EL (cell line): ENCODE measurements at places on chromosomes 6 and 20.

DNA sequence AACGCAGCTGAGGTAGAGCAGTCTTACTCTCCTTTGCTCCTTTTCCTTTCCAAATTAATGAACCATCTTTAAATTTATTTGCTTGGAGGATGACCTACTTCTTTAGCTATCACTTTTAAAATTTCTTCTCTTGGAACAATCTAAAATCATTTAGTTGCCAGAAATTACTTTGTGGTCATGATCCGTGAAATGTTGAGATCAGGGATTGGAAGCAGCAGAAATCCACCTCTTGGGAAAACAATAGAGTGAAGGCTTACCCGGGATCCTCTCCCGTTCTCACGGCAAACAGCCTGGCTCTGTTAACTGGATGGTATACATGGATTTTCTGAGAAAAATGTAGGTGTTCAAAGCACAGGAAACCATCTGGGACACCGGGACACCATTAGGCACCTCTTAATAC, 7.7 kb downstream of the AKAP12 start:
- DNase-seq: no peak

DNA sequence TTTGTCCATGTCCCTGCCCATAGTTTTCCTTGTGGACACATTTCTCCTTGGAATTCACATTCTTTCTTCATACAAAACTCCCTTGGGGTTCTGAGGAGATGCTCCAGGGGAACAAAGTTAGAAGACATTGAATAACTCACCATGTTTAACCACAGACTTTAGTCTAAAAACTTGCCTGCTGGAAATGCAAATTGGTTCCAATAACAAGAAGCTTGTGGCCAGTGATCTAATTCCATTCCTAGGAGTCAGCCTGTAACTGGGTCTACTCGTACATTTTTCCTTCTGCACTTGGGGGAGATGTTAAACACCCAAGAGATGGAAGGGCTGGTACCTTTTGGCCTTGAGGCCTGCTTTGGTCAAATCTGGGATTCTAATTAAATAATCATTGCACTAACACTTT, 60.2 kb downstream of the SCML4 start:
- peak; percentile 66 for DNase-seq

GRCh38 chr6:84425971-84426705, 198.7 kb upstream of the CEP162 start:
- DNase-seq: no peak

GRCh38 chr6:168129292-168130167, 50.5 kb upstream of the FRMD1 start:
- DNase-seq: no peak

GRCh38 chr20:25285856-25286798, 38.2 kb downstream of the PYGB start:
- DNase-seq: no peak

DNA sequence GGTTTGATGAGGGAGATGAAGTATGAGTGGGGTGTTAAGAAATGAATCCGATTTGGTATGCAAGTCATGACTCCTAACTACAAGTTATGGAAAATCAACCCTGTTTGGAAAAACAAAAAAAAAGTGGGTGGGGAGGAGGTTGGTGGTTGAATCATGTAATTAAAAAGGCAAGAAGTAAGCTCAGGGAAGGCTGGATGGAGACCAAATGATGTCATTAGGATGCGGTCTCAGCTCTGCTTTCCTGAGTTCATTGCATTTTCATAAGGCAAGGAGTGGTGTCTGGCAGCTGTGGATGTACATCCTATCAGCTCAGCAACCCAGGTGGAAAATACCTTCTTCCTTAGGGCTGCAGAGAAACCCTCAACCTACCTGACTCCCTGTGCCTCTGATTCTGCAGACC, 60.4 kb upstream of the AKAP12 start:
- peak; percentile 79 for DNase-seq

DNA sequence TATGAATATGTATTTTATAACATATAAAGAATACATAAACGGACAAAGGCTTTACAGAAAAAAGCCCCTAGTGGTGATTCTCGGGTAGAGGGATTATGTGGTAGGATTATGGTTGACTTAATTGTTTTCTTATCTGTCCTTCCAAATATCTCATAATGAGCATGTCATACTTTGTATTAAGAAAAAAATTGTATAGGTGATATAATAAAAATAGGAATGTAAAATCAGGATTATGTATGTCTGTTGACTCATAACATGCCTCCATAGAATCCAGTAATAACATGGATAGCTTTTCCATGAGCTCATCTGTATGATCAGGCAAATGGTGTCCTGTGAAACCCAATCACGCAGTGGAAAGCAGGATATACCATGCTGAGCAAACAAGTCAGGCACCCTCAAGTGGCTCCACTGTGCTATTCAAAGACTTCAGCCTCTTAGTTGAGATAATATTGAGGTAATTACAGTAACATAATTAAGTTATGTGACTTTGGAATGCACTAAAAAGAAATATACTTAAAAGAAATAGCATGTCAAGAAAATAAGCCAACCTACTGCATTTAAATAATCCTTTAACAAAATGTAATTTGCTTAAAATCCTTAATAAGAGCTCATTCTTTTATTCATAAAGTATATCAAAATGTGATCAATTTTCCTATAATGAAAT, 39.6 kb upstream of the PRELID3B start:
- peak; percentile 92 for DNase-seq

GRCh38 chr6:15793288-15793687, 130.5 kb upstream of the DTNBP1 start:
- peak; percentile 90 for DNase-seq

- peak; percentile 88 for DNase-seq
Observed at GRCh38 chr6:154474648-154475428, 35.6 kb downstream of the CNKSR3 start.

DNA sequence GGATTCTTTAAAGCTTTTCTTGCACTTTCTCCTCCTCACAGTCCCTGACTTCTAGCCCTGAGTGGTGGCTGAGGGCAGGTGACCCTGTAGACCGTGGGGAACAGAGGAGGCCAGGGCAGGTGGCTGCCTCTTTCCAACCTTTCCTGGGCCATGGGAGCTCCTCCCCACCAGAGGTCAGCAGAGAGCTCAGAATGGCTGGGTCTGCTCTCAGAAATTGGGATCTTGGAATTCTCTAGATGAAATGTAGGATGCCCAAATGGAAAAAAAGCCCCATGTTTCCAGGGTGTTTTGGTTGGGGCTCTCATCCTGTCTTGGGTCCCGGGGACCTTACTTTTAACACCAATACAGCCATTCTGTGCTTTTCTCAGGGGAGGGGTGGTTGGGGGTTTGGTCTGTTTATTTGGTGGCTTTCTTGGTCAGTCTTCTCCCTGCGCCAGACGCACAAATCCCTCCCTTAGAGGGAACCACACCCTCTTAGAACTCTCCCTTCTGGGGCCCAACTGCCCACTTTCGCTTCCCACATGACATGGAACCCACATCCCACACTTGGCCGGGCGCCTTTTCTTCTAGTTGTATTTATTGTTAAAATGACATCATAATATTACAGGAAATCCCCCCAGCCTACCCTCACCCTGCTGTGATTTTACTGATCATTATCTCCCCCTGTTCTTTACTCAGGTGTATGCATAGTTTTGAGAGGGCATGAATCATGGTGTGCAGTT, 17.9 kb downstream of the GNAS start:
- peak; percentile 61 for DNase-seq

DNA sequence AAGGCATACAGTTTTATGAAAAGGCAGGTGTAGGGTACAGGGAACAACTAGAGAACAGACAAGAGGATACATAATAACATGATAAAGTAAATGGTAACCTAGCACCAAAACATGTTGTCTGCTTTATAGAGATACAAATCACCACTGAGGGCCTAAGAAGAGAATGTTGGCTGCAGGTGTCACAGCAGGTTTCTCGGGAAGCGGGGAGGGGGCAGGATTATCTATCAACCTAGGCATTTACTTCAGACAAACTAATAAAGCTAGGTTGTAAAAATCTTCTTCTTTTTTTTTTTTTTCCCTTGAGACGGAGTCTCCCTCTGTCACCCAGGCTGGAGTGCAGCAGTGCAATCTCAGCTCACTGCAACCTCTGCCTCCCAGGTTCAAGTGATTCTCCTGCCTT, 22.7 kb downstream of the PIM1 start:
- DNase-seq: no peak

DNA sequence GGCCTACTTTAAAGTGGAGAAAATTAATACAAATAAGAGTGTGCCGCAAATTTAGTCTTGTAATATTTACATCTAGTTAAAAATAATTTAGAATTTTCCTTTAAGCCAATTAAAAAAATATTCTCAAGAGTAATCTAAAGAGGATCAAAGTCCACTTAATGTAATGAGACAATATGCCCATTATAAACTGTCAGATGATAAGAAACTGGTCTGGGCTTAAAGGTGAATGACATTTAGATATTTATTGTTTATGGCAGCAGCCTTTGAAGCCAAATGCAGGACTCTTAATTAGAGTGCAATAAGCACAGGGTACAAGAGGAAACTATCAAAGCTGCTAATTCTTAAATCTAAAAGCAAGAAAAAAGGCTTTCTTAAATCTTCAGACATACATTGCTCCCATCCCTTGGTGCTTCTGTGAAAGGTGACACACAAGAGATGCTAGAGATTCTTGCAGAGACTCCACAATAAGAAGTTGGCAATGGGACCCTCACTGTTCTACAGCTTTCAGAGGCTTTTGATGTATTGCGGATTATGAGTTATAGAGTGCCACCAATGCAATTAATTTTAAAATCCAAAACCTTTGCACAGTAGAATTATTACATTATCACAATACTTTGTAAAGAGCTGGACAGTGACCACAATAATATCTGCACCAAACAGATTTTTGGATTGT, 116.1 kb downstream of the MAN1A1 start:
- no peak for DNase-seq

DNA sequence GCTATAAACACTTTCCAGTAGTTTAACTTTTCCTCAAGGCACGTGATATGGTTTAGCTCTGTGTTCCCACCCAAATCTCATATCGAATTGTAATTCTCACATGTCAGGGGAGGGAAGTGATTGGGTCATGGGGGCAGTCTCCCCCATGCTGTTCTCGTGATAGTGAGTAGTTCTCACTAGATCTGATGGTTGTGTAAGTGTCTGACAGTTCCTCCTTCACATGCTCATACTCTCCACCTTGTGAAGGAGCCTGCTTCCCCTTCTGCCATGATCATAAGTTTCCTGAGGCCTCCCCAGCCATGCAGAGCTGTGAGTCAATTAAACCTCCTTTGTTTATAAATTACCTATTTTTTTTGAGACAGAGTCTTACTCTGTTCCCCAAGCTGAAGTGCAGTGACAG, 127.9 kb downstream of the DTNBP1 start:
- DNase-seq: no peak

GRCh38 chr20:44083220-44083933, 103.6 kb downstream of the JPH2 start:
- DNase-seq: peak; percentile 62
